NCI-H2227 treated with DMSO at 0.1 percent for 48 hours (cell line): ENCODE measurements at places on chromosomes 3 and 15.

DNA sequence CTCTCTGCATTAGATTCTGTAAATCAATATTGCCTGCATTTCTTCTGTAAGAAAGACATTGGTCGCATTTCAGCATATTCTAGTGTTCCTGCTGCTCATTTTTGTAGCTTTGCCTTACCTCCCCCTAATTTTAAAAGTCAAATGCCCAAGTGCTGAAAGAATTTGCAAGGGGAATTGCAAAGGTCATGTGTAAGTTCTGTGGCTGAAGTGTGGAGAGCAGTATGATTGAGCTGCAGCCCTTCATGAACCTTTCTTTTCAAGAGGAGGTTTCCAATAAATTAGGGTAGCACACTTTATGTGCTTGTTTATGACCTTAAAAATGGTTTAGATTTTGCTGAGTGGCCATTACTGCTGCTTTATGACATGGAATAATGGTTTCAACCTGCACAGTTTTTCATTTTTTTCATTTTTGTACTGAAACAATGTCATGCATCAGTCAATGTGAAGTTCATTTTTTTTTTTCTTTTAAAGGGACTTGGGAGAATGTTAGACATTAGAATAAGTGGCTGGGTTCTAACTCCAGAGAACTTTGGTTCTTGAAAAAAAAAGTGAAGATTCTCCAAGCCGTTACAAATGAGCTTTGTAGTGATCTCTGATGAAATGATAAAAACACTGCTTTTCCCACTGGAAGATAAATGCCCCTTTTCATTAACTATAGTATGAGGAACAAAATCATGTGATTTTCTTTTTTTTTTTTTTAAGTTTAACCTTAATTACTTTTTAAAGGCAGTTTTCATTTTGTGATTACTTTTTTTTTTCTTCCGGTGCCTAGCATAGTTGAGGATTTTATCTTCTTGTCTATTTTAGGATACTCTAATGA lies 99.6 kb downstream of the MITF start:
- DNase-seq = no peak

- DNase-seq = no peak
Measured at GRCh38 chr3:16740515-16740914, 135.3 kb upstream of the DAZL start.

DNA sequence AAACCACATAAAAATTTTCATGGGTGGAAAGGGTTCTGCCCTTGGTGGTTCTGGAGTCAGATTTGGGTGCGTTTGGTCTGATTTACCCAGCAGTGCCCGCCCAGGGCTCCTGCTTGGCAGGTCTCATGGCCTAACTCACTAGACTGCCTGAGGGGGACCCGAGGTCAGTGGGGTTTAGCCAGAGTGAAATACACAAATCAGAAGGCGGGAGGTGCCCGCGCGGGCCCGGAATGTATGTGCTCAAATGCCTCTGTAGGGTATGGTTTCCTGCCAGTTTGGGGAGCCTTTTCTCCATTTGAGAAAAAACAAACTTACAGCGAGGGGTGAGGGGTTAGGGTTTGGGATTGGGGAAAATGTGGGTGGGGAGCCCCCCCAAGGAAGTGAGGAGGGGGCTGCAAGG lies 70.9 kb upstream of the POLG start:
- DNase-seq = no peak

DNA sequence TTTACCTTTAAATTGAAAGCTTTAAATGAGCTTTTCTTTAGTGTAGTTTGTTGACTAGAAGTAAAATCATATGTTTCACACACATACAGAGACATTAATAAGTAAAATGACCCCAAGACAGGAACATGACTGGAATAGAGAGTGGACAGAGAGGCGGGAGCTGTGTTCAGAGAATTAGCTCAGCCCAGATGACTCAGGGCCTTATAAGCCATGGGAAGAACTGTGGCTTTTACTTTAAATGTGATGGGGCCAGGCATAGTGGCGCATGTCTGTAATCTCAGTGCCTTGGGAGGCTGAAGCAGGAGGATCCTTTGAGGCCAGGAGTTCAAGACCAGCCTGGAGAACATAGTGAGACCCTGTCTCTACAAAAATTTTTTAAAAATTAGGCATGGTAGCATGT lies 26.7 kb downstream of the SACM1L start:
- DNase-seq = no peak
